Central memory CD8-positive, alpha-beta T cell (primary cell): ENCODE measurements at places on chromosomes 7 and 10.

DNA sequence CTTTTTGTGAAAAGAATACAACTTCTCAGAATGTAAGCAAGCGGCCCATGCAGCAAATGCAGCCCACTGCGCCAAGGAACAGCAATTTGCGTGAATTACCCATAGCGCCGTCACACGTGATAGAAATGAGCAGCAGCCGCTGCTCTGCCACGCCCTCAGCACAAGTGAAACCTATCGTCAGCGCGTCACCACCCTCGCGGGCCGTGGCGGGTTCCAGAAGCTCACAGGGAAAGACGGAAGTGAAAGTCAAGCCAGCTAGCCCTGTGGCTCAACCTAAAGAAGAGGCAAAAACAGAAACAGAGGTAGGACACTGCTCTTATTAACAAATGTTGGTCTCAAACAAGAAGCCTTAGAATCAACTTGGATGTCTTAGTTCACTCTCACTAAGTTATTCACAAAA is 70.5 kb downstream of the SHH start:
- no peak for DNase-seq

GRCh38 chr10:3249307-3249889 is 76.8 kb upstream of the PITRM1 start:
- no peak for DNase-seq

DNA sequence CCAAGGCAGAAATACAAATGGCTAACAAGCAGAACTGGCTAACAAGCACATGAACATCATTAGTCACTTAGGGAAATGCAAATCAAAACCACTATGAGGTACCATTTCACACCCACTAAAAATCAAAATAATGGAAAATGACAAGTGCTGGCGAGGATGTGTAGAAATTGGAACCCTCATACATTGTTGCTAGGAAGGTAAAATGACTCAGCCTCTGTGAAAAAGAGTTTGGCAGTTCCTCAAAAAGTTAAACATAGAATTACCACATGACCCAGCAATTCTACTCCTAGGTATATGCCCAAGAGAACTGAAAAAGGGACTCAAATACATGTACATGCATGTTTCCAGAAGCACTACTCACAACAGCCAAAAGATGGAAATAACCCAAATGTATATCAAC is 52.8 kb upstream of the ANAPC16 start:
- no peak for DNase-seq

GRCh38 chr7:1254281-1255079 is 21.8 kb downstream of the UNCX start:
- no peak for DNase-seq

- DNase-seq, result no peak
Measured at GRCh38 chr10:70751991-70752390, 33.2 kb downstream of the TBATA start.

DNA sequence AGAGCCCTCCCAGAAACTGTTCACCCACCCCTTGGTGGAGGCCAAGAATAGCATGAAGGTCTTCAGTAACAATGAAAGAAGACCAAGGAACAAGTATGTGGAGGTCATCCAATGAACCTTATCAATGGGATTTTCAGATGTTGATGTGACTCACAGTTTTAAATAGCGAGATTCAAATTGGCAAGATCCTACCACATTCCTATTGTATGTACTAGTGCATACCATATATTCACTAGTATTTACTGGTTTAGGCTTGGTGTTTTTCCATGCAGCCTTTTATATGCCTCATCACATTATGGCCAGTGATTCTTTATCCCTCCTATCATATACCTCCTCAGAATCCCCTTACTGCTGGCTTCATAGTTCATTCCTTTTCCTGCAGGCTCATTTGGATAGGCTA is 54.4 kb downstream of the ITGB8 start:
- no peak for DNase-seq

DNA sequence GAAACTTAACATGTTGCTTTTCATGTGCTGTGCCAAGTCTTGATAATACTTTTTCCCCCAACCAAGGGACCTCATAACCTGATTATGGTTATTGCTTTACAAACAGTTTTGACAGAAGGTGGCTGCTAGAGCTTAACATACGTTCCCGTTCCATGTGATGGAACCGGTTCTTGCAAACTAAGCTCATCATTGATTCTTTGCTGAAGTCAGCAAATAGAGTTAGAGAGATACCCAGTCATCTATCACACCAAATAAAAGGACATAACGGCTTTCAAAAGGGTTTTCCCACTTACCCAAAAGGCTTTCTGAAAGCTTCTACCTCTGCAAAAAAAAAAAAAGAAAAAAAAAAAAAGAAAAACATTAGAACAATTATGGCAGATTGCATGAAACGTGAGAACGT is 230.3 kb upstream of the MDFIC start:
- DNase-seq, result no peak

DNA sequence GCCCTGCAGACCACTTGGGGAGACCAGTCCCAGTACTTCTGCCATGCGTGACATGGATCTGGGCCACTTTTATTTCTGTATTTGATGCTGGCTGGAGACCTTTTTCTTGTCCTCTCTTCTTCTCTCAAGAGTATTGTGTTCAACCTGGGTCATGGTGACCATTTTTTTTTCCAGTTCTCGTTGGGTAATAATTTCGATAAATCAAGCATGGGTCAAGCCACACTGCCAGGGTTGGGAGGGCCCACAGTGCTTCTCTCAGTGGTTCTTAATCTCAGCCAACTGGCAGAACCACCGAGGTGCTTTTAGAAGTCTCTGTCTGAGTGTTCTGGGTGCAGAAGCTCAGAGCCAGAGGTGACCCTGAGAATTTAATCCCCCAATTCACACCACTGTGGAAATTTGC is 269.9 kb downstream of the SEC23IP start:
- no peak for DNase-seq

GRCh38 chr10:132820056-132820455 is 34.1 kb upstream of the NKX6-2 start:
- no peak for DNase-seq

DNA sequence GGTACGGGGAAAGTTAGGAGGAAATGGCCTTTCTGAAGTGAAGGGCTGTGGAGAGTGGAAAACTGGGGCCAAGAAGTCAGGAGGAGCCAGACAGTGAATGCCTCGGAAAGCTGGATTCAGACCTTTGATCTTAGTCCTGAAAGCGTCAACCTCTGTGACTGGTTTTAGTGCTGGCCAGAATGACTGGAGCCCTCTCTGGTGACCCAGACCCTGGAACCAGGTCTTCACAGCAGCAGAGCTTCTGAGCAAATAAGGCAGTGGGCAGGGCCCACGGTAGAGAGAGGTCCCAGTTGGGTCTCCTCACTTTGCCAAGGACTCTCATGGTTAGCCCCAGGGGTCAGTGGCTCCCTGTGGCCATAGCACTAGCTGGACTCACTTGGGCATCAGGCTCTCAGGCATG is 157.7 kb upstream of the EEPD1 start:
- no peak for DNase-seq

DNA sequence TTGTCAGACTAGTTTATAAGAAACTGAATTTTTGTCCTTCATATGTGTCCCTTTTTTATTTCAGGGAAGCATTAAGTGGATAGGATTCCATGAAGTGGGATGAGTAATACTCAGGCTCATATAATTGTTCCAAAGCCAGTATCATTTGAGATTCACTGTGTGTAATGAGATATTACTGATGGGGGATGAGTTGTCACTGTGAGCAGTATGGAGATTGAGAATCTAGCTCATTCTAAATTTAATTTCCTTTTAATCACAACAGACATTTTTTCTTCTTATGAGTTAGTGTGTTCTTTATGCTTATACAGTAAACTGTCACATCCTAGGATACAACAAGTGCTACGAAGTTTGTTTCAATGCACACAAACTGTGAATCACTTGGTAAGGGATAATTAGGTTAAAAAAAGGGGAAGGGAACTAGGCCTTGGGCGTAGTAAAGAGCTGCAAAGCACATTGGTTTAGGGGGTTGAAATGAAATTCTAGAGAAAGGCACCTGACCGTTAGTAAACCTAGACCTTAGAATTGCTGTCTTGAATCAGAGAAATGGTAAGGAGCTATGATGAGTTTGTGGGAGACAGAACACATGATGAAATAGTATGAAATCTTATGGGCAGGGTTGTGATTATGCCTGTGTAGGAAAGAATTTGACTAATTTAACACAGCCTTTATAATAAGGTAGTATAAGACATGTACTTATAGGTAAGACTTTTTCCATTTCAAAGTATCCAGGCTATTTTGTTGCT is 153.4 kb downstream of the MLLT10 start:
- DNase-seq, result no peak

DNA sequence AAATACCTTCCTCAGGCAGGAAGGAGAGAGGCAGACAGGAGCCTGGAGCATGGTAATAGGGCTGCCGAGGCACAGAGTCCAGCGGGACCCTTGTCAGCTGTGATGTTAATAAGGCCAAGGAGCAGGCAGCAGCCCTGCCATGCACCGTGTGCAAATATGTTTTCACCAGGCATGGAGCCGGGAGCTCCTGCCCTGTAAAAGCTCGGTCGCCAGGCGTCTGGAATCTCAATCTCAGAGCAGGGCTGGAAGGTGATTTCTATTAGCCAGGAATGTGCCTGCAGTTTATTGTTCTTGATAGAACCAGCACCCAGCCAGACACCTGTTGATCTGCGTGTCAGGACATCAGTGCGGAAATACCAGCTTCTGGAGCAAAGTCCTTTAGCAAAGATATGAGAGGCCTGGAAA is 469.8 kb downstream of the GLRX3 start:
- DNase-seq, result no peak

DNA sequence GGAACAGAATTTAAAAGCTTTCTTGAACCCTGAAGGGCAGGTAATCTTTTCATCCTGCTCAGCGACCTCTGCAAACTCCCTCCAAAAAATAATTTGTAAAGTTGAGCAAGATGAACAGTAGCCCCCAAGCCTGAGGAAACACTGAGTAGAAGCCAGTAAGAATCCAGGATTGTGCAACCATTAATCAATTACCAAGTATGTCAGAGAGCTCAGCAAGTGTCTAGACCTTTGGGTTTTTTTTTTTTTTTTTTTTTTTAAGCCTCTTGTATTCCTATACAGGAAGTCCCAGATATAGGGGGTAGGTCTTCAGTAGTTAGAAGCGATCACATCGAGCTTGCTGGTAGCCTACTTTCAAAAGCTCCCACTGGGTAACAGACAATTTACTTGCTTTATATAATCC is 155.2 kb downstream of the DGKI start:
- no peak for DNase-seq

- DNase-seq, result no peak
Measured at GRCh38 chr7:115707258-115708012, 323.1 kb downstream of the TFEC start.

GRCh38 chr7:32694182-32694581 is 197.4 kb downstream of the KBTBD2 start:
- no peak for DNase-seq

DNA sequence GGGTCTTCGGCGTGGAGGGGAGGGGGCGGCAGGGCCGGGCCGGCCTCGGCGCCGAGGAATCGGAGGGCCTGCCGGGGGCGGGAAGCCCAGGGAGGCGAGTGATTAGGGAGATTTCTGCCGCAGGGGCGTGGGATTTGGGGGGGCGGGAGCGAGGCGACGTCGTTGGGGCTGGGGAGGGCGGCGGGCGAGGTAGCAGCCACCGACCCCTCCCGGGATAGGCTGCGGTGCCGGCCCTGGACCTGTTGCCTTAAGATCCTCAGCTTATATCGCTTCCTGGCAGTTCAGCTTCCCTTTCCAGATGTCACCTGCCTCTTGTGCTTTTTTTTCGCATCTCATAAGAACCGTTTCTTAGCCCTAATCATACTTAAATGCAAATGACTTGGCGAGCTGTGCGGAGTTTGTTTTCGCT is 655 bp downstream of the LMTK2 start:
- no peak for DNase-seq

- DNase-seq, result no peak
Measured at GRCh38 chr7:9680713-9681112, 1247.3 kb downstream of the NXPH1 start.

- no peak for DNase-seq
Measured at GRCh38 chr10:4028027-4028471, 243.0 kb upstream of the KLF6 start.

DNA sequence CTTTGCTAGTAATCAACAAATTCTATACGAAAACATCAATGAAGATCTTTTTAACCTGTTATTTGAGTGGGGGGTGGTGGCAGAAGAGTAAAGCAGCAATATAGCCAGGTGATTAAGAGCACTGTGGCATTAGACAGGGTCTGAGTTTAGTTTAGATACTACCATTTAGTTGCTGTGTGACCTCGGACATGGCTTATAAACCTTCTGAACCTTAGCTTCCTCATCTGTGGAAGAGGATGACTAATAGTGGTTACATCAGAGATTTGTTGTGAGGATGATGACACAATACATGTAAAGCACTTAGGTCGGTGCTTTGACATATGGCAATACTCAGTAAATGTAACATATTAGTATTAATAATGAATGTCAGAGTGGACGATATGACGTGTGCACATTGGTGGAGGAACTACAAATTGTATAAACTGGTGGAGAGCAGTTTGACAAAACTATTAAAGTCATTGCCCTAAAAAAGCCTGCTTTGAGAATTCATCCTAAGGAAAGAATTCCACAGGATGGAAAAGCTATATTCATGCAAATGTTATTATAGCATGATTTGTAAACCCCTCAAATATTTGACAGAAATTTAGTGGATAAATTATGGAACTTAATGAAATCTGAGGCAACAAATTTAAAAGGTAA is 24.3 kb downstream of the SPAG6 start:
- DNase-seq, result no peak

DNA sequence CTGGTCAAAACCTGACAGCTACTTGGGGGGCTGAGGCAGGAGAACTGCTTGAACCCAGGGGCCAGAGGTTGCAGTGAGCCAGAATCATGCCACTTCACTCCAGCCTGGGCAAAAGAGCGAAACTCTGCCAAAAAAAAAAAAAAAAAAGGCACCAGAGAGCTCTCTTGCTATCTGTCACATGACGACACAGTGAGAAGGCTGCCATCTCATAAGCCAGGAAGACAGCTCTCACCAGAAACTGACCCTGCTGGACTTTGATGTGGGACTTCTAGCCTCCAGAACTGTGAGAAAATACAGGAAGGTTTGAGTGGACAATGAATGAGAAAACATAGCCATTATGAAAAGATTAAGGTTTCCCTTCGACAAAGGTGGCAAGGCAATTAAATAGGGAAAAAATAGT is 51.1 kb upstream of the KCNIP2 start:
- DNase-seq, result no peak

DNA sequence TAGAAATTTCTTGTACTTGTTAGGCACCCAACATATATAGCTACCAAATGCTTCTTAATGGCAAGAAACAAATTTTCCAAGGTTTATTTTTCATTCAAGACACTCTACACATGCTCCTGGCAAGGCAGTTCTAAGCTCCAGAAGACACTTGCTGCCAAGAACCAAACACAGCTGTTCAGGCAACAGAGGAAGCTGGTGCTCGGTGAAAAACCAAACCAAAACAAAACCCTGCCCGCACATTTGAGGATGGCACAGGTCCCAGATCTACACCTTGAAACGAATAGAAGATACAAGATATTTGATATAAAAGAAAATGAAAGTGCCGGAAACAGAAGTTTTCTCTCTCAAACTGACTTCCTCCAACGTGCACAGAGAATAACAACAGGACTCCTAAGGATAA is 4.9 kb upstream of the DNTT start:
- DNase-seq, result no peak

- no peak for DNase-seq
Measured at GRCh38 chr10:120493411-120494312, 36.6 kb downstream of the PLPP4 start.

- DNase-seq, result no peak
Measured at GRCh38 chr10:96417441-96417840, 58.6 kb upstream of the OPALIN start.

- DNase-seq, result no peak
Measured at GRCh38 chr10:92366412-92367021, 75.5 kb downstream of the MARCHF5 start.
